Stimulated activated CD4-positive, alpha-beta T cell treated with anti-CD3 and anti-CD28 coated beads, Interleukin-1b, Interleukin-23, amount 100 ng/mL, for 1 hour (primary cell): ENCODE measurements at places on chromosomes 6 and 20.

DNA sequence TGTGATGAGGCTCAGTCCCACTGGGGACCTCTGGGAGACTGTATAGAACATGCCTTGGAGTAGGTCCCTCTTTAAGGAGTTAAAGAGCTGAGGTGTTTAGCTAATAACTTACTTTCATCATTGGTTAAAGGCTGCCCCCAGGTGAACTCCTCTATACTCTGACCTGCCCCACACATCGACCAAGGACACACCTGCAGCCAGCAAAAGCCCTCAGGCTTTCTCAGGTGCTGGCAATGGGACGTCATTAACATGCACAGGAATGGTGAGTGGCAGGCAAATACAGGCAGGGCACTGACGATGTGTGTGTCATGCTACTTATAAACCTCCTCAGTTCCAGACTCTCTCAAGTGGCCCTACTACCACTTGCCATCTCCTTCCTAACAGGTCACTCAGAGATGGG is 366.4 kb downstream of the KIF16B start:
- DNase-seq: no peak

- DNase-seq: no peak
Observed at GRCh38 chr20:6533351-6533750, 234.1 kb upstream of the BMP2 start.

- DNase-seq: no peak
Observed at GRCh38 chr20:51492167-51493092, 50.1 kb downstream of the NFATC2 start.

DNA sequence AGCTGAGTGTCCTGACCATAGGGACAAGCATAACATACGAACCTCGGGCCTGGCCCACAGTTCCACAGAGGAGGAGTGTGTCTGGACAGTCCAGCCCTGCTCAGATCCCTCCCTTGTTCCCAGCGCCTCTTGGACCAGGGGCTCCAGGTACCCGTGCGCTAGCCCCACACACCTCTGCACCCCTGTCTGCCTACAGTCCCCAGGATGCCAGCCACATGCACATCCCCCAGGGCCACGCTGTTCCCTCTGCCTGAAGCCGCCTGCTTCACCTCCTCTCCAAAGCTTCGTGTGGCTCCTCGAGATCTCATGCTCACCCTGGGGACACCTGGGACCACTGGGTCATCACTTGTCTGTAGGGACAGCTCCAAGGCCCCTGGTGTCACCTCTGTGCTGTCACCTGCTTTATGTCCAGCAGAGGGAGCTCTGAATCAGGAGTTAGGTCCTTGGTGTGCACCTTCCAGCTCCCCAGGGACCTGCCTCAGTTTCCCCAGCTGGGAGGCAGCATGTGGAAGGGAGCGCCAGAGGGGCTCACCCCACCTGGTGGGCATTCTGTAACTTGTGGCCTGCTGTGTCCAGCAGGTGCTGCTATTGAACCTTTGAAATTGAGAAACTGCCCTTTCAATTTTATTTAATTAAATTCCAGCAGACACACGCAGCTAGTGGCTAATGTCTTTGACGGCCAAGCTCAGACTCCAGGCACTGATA is 7.3 kb upstream of the YTHDF1 start:
- DNase-seq: no peak

DNA sequence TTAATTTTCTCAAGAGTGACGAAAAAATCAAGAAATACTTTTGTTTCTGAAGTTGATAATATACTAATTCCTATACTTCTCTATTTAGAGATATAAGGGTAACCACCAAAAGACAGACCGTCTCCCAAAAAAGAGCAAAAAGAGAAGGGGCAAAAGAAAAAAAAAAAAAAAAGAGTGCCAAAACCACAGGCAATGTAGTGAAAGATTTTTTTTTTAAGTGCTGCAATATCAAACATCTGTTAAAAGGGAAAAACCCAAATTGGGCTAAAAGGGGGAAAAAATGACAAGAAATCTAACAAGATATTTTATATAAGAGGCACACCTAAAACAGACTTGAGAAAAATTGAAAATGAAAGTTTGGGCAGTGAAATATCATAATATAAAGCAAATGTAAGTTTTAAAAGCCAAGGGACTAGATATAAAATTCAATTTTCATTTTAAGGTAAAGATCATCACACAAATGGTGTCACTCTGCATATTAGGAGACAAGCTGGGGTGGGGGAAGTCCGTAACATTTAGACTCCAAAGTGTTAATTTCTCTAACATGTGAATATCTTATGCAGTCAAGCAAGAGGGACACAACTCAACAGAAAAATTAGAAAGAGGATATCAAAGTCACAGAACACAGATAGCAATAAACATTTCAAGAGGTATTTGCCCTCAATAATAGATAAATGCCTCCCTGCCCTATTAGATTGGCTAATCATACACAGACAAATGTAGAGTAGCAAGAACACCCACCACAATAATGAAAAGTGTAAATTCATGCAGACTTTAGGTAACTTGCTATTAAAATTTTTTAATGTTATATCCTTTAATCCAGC is 9.1 kb downstream of the C6orf52 start:
- DNase-seq: no peak

- no peak for DNase-seq
Observed at GRCh38 chr6:12383448-12383847, 93.3 kb downstream of the EDN1 start.

GRCh38 chr6:41457303-41457670 is 88.9 kb upstream of the FOXP4 start:
- DNase-seq: no peak

- DNase-seq: no peak
Observed at GRCh38 chr20:3661814-3662665, 1.2 kb downstream of the GFRA4 start.

- DNase-seq: no peak
Observed at GRCh38 chr20:31663838-31664695, 26.4 kb downstream of the COX4I2 start.

- DNase-seq: no peak
Observed at GRCh38 chr20:59603781-59604541, at the start of gene PHACTR3. TSS of gene PHACTR3 (plus strand) at chr20:59604540. CDS start at chr20:59605015, 475 bp downstream.

DNA sequence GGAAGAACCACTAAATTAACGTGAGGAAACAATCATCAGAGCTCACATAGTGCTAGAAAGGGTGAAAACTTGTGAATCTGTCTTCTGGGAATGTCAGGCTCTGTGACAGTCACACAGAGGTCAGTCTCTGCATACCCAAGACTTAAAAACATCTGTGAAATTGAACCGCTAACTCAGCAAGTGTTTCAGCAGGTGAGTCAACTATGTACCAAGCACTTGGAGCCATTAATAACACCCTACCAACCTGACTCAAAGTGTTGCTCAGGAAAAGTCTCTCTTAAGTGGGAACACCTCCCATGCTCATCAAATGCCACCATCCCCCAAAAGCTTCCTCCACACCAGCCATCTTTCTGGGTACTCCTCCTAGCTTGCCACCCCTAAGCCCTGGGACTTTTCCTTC is 92.3 kb upstream of the CARMIL1 start:
- no peak for DNase-seq

DNA sequence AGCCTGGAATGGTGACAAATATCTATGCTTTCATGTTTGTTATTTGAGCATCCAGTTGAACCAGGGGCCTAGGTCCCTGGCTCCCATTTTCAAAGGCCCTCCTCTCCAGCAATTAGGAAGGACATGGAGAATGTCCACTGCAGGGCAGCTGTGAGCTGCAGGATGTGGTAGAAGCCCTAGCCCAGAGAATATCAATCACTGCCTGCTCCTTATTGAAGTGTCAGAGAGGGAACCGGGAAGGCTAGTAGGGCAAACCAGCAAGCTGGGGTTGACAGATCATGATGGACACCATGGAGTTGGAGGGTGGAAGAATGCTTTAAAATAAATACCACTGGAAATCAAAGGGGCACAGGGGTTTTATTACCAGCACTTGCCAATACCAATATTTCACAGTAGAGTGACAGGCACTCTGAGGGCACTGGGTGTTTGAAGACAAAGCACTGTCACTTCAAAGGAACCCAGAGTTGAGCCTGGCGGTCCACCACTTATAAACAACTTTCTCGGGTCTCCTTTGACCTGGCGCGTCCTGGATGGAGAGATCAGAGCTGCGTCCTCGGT is 47.7 kb downstream of the ZNF831 start:
- DNase-seq: no peak

- DNase-seq: no peak
Observed at GRCh38 chr6:168037242-168037641, 39.8 kb downstream of the KIF25 start.

DNA sequence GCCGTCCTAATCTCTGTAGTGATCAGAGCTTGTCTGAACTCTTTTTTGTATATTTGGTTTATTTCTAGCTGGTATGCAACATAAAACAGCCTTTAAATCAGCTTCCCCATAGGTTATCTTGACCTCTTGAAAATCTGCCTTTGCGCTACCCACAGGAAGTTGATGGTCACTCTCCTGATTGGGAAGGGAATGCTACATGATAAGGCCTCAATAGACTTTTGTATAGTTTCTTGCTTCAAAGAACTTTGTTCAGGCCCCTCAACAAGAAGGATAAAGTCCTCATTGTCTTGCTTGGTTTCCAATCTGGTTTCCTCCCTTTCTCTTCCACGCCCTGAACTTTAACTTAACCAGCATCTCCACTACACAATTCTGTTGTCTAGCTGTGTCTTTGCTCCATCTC is 95.4 kb upstream of the TENT5A start:
- no peak for DNase-seq

GRCh38 chr6:143062551-143062950 is 1.9 kb downstream of the AIG1 start:
- DNase-seq: no peak

DNA sequence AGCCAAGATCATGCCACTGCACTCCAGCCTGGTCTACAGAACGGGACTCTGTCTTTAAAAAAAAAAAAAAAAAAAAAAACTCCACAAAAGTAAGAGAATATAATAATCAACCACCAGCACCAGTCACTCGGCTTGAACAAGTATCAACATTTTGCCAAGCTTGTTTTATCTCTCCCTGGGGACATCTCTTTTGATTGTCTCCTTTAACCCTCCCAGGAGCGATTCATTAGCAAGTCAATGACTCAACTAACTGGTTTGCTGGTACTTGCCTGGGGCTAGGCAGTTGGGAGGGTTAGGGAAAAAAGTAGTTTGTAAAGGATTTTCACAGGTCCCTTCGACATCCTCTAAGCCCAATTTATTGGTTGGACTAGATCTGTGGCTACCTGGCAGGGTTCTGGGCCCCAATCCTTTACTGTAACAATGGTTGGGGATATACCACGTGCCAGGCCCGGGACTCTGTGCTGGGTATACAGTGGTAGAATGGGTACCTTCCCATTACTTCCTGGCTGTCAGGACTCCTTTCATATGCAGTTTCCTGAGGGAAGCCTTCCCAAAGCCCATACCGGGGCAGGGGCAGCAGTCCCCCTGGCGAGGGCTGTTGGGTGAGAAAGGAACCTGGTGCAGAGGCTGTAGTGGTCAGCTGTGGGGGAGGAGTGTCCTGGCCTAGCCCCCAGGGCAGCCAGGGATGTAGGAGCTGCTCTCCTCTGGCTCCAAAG is 12.2 kb downstream of the TGIF2 start:
- no peak for DNase-seq

DNA sequence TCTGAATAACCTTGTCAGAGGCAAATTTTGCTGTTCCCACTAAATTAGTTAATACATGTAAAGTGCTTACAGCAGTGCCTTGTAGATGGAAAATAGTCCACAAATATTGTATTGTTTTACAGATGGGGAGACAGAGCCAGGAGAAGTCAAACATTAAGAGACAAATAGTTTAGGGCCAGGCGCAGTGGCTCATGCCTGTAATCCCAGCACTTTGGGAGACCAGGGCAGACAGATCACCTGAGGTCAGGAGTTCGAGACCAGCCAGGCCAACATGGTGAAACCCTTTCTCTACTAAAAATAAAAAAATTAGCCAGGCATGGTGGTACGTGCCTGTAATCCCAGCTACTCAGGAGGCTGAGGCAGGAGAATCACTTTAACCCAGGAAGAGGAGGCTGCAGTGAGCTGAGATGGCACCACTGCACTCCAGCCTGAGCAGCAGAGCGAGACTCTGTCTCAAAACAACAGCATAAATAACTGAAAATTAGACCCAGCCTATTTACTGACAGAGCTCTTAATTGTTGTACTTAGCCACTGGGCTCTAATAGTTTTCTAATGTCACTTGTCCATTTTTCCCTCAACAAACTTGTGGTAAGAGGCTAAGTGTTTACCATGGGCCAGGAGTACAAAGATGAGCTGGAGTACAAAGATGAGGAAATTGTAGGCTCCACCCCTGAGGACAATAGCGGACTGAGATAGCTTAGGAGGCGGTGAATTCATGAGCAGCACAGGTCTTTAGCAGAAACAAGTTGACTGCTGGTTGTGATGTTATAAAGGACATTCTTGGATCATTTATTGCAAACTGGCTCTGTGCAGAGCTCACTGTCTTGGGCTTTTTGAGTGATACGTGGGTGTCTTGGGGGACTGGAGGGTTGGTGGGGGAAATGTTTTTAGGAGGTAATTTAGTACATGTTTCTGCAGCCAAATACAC is 6.4 kb downstream of the ZSWIM3 start:
- no peak for DNase-seq

GRCh38 chr6:15533379-15534026 is 129.3 kb downstream of the DTNBP1 start:
- no peak for DNase-seq

GRCh38 chr20:35006531-35006971 is 50.9 kb downstream of the MYH7B start:
- DNase-seq: no peak

- no peak for DNase-seq
Observed at GRCh38 chr6:89198235-89198634, 18.9 kb downstream of the GABRR1 start.

DNA sequence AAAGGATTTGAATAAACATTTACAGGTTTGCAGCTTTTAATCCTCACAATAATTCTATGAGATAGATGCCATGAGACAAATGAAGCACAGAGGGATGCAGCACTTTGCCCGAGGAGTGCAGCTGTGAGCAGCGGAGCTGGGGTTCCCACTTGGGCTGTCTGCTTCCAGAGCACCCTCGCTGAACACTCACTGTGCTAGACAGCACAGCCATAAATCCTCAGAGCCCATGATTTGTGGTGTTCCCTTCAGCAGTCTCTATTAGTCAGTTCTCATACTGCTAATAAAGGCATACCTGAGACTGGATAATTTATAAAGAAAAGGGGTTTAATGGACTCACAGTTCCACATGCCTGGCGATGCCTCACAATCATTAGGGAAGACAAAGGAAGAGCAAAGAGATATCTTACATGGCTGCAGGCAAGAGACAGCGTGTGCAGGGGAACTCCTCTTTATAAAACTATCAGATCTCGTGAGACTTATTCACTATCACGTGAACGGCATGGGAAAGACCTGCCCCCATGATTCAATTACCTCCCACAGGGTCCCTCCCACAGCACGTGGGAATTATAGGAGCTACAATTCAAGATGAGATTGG is 25.3 kb upstream of the CTAGE9 start:
- no peak for DNase-seq

DNA sequence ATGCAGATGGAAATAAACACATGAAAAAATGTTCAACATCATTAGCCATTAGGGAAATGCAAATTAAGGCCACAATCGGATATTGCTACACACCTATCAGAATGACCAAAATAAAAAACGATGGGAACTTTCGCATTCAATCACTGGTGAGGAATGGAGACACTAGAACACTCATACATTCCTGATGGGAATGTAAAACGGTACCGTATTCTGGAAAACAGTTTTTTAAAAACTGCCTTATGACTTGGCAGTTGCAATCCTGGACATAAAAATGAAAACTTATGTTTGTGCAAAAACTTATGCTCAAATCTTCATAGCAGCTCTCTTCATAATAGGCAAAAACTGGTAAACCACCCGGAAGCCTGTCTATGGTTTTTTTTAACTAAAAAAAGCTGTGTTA is 146.0 kb downstream of the CEBPB start:
- DNase-seq: no peak
